ENCODE measurements at places on chromosomes 12 and 14.
A peak's percentile ranks its signal among the peaks of the same experiment; 100 is the strongest.

DNA sequence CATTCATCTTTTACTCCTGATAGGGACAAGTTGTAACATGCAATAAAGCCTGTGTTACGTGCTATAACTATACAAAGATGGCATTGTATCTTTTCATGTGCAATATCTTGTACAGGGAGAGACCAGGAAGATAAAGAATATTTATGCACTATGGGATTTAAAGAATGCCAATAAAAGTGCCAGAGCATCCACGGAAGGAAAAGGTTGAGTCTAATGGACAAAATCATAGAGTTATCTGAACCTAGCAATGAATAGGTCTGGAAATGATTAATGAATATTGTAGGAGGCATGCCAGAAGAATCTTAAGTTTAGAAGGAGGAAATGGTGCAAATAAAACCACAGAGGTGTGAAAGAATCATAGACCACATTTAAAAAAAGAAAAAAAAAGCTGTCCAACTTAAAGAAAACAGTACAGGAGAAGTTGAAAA lies 263.9 kb downstream of the KCNC2 start:
- DNase-seq, result peak; percentile 27

- DNase-seq, result no peak
Observed at GRCh38 chr12:66620688-66621087, 58.2 kb downstream of the GRIP1 start.

DNA sequence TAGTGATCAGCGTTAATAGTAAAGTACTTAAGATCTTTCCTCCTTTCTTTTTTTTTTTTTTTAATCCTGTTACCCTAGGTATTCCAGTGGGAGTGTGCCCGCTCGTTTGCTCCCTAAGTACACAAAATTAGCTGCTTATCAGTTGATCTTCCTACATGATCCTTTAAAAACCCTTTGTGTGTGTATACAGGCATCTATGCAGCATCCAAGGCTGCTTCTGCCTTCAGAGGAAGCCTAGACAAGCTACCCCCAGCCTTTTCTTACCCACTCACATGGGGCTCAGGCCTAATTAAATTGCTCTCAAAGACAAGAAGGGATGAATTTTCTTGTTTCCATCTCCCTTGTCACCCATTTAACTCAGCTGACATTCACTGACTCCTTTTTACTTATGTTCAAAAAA lies 343.4 kb upstream of the LMO3 start:
- DNase-seq, result no peak

DNA sequence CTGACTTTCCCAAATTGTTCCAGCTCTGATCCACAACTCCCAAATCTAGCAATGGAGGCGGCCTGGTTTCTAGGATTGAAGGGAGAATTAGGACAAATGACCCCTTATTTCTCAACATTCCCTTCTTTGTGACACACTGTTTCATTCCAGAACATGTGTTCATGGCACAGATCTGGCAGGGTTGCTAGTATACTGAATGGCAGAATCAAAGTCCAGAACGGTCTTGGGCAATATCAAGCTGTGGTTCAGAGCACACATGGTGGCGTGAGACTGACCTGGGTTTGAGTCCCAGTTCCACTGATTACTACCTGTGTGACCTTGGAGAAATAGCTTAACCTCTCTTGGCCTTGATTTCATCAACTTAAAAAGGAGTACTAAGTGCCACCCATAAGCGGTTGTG lies 152.5 kb downstream of the SAMD4A start:
- DNase-seq, result no peak

- DNase-seq, result no peak
Observed at GRCh38 chr12:113057565-113058485, 1.3 kb downstream of the DTX1 start.

- no peak for DNase-seq
Observed at GRCh38 chr14:89386212-89386886, 30.7 kb downstream of the FOXN3 start.

GRCh38 chr14:49957089-49957852 lies 64.4 kb downstream of the ARF6 start:
- DNase-seq, result no peak

DNA sequence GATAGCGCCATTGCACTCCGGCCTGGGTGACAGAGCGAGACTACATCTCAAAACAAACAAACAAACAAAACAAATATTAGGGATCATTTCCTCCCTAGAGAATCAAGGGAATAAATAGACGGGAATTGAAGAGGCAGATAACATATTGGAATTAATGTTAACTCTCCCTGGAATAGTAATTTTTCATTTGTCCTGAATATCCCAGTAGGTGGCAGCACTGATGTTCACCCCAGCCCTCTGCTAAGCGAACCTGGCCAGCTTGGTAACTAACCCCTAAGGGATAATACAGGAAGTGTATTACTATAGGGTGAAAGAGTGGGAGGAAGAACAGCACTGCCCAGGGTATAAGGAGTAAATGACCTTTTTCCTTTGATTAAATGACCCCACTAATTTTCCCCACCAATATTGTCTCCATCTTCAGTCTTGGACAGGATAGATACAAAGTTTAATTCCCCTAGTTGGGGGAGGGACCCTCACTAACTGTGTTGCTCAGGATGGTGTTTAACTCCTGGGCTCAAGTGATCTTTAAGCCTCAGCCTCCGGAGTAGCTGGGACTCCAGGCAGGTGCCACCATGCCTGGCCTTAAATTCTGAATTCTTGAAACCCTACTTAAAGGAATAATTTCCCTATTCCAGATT lies 40.5 kb downstream of the SLC2A14 start:
- no peak for DNase-seq

DNA sequence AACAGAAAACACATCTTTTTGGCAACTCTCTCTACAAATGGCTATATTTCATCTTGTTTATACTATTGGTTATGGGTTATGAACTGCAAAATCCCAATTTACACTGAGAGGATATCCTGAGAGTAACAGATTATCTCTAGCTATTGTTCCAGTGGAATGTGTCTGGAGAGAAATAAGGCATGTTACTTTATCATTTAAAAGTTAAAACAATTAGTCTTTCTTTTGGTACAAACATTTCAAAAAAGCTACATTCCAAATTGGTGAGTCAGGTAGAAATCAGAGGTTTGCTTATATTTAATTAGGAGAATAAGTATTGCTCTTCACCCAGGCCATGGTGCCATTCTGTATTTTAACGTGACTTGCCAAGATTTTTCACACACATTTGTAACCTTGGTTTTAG lies 411.6 kb downstream of the CCER1 start:
- no peak for DNase-seq

DNA sequence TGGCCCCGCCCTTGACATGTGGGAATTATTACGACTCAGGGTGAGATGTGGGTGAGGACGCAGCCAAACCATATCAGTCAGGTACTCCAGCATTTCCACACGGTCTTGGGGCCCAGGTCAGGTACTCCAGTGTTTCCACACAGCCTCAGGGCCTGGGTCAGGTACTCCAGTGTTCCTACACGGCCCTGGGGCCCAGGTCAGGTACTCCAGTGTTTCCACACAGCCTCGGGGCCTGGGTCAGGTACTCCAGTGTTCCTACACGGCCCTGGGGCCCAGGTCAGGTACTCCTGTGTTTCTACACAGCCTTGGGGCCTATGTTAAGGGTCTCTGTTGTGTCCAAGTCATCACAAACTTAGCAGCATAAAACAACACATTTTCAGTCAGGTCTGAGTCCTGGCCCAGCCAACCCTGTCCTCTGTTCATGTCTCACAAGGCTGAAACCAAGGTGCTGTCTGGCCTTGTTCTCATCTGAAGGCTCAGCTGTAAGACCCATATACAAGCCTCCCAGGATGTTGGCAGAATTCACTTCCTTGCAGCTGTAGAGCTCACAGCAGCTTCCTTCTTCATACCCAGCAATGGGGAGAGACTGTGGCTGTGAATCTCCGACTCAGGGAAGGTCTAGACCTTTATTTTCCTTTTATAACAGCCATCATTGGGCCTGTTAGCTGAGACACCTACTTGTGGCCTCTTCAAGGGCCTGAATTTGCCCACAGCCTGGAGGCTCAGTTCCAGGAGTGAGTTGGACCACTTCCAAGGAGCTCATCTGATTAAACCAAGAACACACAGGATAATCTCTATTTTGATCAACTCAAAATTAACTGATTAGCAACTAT lies 107.6 kb upstream of the SFSWAP start:
- DNase-seq, result no peak

DNA sequence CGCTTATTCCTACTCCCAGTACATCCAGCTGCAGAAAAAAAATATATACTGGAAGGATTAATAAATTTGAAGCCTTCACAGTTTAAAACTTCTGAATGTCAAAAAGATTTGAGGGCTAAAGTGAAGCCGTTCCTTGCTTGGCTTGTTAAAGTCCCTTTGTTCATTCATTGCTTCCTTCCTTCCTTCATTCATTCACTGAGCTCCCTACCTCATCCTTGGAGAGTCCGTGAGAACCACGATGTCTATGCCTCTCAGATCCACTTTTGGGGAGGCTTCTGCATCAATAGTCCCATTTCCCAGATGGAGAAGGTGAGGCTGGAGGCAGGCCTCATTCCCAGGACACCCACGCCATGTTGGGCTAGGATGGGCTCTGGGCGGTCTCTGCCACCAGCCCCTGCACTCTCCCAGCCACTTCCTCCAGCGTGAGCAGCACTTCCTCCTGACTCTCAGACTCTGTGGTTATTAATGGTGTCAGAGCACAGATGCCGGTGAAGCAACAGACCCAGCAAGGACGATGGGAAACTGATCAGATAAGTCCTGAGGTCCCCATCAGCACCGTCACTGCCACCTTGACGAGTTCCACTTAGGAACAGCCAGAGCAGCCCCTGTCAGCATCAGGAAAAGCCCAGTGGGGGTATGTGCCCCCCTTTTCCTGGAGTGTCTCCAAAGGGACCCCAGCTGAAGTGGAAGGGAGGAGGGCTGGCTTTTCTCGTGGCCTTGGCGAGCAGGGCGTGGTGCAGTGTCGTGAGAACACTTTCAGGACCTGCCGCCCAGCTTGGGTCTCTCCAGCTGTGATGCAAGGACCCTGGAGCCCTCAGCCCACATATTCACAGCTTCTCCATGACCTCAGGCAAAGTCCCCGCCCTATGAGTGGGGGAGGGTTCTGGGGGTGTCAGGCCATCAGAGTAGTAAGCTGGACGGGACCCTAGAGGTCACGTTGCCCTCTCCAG lies 21.2 kb downstream of the ASB2 start:
- DNase-seq, result peak; percentile 67
